ENCODE measurements at places on chromosomes 5 and 9.

DNA sequence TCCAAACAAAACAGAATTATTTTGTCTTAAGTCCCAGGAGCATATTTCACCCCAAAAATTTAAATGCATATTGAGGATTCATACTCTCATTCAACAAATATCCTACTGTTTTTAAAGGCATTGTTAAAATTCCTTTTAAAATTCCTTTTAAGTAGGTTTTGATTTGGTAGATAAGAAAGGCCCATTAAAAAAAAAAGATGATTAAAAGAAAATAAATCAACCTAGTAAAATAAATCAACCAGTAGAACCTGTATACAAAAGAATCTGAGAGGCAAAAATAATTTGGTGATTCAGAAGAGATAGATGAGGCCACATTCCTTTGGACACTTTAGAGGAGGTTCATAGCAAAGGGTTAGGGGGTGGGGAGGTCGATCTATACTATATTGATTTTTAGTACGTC, 585.3 kb upstream of the TLE4 start:
- no peak for DNase-seq

GRCh38 chr5:11378461-11378860, 525.8 kb downstream of the CTNND2 start:
- no peak for DNase-seq

DNA sequence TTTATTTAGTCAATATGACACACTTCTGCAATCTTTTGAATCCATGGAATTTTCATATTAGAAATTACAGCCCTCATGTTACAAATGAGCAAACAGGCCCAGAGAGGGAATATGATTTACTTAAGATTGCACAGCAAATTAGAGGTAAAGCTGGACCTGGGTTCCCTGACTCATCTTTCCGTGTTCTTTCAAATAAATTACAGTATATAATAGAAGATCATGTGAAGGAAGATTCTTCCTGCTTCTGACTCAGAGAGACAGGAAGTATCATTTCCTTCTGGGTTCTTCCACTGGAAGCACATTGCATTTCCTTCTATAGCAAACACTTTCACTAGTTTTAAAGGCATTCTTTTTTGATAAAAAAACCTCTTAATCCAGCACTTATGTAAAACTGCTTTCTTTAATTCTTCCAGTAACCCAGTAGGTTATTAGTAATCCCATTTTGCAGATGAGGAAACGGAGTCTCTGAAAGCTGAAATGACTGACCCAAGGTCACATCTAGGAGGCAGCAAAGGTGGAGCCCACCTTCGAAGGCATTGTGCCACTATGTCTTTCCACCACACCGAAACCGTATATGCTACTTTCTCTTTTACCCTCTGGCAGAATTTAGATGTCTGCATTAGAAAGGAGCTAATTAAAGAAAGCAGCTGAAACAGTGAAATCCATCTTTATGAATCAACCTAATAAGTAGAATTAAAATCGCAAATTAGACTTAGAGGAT, 566.7 kb upstream of the KLF4 start:
- no peak for DNase-seq

DNA sequence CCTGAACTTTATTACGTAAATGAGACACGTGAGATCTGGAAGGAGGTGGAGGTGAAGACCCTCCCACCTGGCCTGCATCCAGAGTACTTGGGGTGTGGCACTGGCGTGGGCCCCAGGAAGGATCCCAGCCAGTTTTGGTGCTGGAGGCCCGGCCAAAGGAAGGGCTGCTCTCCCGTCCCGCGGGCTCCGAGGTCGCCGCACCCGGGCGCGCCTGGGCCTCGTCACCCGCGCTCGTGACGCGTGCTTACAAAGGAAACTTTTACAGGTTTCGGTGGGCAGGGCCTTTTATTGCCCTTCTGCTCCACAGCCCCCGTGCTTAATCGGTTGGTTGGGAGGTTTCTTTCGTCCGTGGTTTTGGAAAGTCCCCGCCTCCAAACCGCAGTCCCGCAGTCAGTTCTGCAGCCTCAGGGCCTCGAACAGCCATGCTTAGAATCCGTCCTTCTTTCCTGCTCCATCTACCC, 29.2 kb downstream of the CDKN2A start:
- DNase-seq: peak; percentile 61

GRCh38 chr5:109825450-109825849, 135.7 kb downstream of the MAN2A1 start:
- DNase-seq: no peak

GRCh38 chr5:42020788-42021530, 95.9 kb downstream of the FBXO4 start:
- no peak for DNase-seq

DNA sequence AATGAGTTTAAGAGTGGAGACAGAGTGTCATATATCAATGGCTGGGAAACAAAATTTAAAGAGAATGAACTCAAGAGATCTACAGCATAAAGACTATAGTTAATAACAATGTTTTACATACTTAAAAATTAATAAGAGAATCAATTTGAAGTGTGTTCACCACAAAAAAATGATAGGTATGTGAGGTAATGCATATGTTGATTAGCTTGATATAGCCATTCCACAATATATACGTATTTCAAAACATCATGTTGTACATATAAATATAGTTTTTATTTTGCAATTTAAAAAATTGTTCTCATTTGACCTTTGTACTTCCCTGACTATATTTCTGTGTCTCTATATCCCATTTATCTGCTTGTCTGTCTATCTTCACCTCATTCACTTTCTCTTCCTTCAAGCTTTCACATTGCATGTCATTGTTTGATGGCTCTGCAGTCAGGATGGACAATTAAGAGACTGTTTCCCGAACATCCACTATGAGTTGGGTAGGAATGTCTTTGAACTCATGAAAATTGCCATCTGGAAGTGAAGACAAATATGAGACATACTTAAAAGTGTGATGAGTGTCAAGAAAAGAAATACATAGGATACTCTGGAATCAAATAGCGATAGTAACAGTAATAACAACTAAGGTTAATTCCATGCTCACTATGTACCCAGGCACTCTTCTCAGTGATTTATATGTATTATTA, 359.9 kb upstream of the ACTBL2 start:
- no peak for DNase-seq

GRCh38 chr9:106697390-106697749, 165.6 kb upstream of the ZNF462 start:
- DNase-seq: no peak

- DNase-seq: no peak
These were observed 152.7 kb upstream of the ACTBL2 start for GRCh38 chr5:57635146-57635777.

DNA sequence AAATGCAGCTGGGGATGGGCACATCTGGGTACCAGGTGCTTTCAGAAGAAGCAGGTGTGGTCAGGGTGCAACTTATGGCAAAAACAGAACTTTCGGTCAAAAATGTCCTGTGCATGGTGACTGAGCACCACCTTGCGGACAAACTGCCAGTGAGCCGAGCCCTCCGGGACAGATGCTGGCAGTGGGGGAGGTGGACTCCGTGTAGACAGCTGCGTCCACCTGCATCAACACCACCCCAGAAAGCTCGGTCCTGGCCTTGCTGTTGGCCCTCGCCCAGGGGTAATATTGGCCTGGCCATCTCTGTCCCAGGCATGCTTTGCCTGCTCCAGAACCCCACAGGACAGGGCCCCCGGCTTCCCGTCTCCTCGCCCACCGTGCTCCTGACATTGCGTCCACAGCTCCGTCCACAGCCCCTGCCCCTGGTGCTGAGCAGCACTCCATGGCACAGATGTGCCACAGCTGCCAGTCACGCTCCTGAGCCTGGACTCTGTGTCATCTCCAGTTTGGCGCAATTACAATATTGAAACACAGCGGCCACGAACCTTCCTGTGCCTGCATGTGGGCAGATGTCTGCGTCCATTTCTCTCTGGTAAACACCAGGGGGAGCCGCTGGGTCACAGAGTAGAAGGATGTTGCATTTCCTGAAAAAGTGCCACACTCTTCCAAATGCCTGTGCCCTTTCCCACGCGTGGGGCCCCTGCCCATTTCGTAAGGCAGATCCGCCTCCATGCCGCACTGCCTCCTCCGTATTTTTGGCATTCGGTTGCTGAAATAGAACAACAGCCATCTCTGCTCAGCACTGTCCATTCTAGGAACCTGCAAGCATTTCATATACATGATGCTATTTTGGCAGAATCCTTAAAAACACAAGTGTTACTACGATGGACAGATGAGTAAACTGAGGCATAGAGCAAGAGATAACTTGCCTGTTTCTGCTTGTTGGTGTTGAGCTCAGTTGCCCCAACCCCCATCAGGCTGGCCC, 33.4 kb upstream of the SLC6A19 start:
- DNase-seq: no peak

GRCh38 chr5:143649937-143650621, 161.9 kb upstream of the HMHB1 start:
- no peak for DNase-seq

DNA sequence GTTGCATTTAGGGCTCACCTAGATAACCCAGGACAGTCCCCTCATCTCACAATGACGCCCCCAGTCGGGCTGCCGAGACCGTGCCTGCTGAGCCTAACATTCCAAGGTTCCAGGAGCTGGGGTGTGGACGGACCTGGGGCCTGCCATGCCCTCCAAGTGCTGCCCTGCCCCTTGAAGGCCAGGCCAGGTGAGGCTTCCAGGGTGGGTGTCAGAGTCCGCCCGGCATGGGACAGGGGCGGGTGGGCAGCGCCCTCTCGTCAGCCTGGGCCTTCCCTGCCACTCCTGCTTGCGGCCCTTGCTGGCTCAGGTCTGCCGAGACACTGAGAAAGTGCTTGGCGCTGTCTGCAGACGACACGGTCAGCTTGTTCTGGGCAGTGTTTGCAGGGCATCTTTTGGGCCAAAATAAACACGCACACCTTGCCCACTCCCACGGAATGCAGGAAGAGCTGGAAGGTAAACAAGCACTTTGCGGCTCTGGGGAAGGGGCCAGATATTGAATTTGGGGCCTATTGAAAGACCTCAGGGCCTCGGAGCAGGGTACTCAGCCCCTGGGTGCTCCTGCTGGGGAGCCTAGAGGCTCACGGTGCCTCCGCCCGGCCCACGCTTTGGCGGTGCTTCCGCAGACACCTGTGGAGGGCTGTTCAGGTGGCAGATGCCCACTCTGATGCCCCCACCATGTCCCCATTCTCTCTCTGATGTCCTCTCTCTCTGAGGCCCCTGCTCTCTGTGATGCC, 4.2 kb upstream of the SCGB3A1 start:
- no peak for DNase-seq

DNA sequence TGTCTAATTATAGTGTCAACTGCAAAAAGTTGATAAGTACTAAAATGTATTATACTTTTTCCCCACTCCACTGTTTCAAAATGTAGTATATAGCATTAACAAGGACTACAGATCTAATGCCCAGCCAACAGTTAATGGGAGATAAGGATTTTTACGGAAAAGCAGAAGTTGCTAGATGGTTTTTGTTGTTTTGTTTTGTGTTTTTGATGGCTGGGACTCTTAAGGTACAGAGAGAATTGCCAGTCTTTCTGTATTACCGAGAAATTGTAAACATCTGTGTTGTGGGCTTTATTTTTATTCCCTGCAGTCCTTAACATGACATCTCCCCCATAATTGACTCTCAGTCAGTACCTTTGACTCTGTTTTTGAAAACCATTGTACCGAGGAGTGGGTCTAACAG, 44.0 kb downstream of the TRIO start:
- no peak for DNase-seq

DNA sequence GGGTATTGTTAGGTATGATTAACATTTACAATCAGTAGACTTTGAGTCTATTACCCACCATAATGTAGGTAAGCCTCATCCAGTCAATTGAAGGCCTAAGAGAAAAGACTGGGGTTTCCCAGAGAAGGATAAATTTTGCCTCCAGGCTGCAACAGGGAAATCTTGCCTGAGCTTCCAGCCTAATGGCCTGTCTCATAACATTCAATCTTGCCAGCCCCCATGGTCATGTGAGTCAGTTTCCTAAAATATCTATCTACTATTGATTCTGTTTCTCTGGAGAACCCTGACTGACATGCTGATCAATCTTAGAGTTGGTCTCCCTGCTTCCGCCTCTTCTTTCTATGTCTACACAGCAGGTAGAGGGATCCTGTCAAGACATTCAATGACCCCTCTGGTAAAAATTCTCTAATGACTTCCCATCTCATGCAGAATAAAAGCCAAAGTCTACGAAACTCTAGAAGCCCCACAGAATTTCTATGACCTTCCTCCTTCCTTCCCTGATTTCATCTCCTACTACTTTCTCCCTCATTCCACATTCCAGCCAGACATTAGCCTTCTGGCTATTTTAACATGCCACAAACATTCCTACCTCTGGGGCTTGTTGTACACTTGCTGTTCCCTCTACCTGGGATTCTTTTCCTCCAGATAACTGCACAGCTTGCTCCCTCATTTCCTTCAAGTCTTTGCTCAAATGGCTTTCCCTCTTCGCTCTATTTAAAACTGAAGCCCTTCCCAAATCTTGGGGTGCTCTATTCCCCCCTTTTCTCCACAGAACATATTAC, 60.2 kb downstream of the FBXW11 start:
- DNase-seq: no peak

- DNase-seq: no peak
These were observed 4.2 kb downstream of the LCN1 start for GRCh38 chr9:135525241-135526088.

GRCh38 chr5:95029569-95030366, 255.1 kb downstream of the MCTP1 start:
- no peak for DNase-seq

DNA sequence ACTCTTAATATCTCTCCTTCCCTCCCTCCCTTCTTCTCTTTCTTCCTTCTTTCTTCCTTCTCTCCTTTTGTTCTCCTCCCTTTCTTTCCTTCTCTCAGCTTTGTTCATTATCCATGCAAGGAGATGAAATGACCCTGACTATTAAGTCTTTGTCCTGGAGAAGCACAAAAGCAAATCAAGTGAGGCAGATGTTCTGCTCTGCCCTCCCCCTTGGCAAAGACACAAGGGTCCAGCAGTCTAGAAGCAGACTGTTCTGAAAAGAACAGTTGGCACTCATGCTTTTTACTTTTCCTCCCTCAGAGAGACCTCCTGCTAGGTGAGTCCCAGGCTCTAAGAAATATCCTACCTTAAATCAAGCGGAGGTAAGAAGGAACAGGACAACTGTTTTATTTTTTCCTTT, 1067.6 kb upstream of the DMAC1 start:
- DNase-seq: no peak

DNA sequence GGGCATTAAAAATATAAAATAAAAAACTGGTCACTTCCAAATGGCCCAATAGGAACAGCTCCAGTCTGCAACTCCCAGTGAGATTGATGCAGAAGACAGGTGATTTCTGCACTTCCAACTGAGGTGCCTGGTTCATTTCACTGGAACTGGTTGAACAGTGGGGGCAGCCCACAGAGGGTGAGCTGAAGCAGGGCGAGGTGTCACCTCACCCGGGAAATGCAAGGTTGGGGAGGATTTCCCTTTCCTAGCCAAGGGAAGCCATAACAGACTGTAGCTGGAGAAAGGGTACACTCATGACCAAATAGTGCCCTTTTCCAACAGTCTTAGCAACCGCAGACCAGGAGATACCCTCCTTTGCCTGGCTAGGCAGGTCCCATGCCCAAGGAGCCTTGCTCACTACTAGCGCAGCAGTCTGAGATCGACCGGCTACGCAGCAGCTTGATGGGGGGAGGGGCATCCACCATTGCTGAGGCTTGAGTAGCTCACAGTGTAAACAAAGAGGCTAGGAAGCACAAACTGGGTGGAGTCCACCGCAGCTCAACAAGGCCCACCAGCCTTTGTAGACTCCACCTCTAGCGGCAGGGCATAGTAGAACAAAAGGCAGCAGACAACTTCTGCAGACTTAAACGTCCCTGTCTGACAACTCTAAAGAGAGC, 12.7 kb downstream of the RLN1 start:
- DNase-seq: no peak

GRCh38 chr5:113713051-113713450, 199.6 kb downstream of the YTHDC2 start:
- no peak for DNase-seq

Data from retinal pigment epithelial cell (primary cell).